ENCODE measurements at places on chromosomes 16 and 17.
A peak's percentile ranks its signal among the peaks of the same experiment; 100 is the strongest.

- peak; percentile 12 for DNase-seq
Observed at GRCh38 chr17:29826114-29826692, 103.8 kb downstream of the SSH2 start.

GRCh38 chr17:78672871-78673371 is 95.7 kb upstream of the DNAH17 start:
- no peak for DNase-seq

DNA sequence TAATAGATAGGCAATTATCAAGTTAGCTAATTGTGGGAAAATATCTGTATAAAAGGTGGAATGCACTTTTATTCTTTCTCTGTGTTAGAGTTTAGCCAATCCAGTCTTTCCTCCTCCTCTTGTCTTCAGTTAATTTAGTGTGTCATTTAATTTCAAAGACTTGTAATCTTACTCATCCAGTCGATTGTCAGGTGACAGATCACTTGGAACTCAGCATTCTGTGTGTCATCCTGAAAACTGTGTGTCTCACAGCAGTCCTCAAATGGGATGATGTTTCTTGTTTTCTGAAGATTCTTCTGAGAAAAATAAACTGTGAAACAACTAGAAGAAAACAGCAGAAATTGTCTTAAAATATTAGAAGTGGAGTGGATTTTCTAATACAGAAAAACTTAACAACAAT is 290 bp upstream of the KRTAP4-1 start:
- no peak for DNase-seq

DNA sequence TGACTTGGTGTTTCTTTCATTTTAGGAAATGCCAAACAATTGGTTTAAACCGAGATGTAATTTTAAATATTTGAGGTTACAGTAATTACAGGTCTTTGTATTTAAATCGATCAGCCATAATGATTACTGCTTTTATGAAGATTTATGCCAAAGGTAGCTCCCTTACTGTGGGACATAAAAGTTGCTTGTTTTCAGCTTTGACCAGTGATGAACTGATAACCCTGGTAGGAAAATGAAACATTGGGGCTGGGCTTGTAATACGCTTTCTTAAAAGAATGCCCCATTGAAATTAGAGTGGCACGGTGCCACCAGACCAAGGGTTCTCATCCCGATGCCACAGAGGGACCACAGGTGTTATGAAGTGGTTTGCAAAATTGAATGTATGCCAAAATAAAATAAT is 7.3 kb downstream of the TNRC6A start:
- DNase-seq: no peak

DNA sequence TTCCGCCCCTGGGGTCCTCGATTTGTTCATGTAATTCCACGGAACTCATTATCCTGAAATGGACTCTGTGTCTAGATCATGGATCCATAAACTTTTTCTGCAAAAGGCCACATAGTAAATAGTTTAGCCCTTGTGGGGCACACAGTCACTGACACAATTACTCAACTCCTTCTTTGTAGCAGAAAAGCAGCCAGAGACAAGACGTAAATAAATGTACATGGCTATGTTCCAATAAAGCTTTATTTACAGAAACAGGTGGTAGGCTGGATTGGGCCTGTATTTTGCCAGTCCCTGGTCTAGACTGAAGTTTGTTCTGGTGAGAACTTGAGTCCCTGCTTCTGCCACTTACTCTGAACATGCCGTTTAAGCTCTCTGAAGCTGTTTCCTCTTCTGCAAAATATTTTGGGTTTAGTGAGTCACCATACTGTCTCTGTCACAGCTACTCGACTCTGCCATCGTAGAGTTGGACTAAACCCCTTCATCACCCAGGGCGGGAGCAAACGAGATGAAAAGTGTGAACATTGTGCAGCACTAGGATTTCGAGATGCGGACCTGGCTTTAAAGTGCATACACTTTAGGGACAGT is 61.9 kb upstream of the FOXF1 start:
- no peak for DNase-seq

DNA sequence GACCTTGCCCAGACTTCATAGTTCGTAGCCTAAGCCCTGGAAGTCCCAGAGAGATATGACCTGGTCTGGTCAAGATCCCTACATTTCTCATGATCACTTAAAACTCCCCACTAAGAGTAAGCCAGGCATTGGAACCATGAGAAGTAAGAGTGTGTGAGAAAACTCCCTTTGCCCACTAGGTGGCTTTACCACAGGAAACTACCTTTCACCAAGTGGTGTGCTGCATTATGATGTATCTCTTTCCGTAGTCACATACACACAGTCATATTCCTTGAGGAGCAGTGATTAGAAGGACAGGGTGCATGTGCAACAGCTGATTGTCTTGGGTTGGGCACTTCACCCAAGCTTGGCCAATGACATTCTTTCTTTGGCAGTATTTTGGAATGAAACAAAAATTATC is 639.3 kb downstream of the KCNJ2 start:
- no peak for DNase-seq

DNA sequence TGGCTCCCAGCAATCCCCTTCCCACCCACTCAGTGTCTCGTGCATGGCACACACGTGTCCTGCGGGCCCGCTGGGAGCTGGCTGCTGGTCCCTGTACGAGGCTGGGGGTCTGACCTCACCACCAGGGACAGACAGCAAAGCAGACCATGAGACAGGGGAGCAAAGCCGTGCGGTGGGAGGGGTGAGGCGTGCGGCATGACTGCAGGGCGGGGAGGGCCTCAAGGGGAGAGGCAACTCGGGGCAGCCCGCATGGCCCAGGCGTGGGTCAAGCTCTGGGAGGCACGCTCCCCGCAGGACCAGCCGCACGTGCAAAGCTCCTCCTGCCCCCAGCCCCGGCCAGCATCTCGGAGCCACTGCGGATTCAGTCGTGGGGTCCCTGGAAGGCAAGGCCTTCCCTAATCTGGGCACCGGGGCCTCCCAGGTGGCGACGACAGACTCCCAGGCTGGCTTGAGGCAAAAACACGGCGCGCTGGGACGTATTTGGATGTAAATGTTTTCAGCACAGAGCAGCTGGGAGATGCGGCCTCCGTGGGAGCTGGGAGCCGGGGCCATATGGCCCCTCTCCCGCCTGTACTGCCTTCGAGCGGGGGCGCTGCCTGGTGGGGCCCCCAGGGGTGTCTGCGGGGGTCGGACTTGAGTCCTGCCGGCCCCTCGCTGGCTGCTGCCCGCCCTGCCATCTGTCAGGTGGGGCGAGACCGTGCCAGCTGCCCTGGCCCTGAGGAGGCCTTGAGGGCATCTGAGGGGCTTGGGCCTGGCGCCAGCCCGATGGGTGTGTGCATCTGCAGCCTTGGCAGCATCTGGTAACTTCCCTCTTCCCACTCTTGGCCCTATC is 12.2 kb upstream of the CBFA2T3 start:
- no peak for DNase-seq

DNA sequence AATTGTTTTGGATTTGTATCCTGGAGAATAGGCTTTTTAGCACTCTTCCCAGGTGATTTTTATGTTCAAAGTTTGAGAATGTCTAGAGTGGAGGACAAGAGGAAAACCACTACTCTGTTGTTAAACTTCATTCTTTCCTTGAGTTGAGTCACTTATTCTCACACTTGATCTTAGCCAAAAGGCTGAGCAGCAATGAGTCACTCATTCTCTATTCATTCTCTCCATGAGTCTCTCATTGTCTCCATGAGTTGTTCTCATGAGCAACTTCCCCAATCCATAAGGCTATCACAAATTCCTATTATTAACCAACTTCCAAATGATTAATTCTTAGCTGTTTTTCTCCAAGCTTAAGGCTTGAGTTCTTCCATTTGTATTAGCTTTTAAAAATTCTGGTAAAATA is 1393.3 kb downstream of the CDH8 start:
- DNase-seq: no peak

GRCh38 chr17:38322897-38323296 is 20.9 kb downstream of the GPR179 start:
- DNase-seq: no peak

DNA sequence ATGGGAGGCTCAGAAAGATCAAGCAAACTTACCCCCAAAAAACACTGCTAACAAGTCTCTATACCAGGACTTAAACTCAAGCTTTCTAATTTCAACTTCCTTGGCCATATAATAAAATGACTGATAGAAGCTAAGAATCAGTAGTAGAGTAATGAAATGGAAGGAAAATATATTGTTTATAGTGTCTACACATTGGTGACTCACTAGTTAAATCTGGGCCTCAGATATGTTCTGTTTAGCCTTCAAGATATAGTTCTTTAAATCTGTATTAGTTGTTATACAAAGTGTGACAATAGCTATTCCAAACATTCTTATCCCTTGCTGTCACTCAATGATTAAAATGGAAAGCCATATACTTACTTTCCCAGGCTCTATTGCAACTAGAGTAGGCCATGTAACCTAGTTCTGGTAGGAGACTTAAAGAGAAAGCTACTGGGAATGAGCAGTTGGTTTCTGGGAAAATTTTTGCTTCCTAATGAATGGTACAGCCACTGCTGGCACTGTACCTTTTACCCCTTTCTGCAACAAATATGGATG is 18.3 kb downstream of the SSH2 start:
- DNase-seq: no peak

DNA sequence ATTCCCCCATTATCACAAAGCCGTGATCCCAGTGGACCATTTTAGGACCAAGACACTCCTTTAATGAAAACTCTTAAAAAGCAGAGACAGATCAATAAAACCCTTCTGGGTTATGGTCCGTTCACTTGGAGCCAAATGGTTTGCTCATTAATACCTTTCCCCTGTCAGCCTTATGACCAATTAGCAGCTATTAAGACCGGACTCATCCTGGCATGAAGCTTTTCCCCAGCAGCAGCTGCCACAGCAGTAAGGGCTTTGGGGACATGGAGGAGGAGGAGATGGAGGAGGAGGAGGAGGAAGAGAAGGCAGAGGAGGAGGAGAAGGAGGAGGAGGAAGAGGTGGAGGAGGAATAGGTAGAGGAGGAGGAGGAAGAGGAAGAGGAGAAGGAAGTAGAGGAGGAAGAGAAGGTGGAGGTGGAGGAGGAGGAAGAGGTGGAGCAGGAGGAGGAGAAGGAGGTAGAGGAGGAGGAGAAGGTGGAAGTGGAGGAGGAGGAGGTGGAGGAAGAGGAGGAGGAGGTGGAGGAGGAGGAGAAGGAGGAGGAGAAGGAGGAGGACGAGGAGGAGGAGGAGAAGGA is 50.1 kb upstream of the IRX3 start:
- DNase-seq: no peak

Measured in inflammatory macrophage treated with lipopolysaccharide for 1 hour (primary cell).